ENCODE measurements at places on chromosomes 7 and 10.

DNA sequence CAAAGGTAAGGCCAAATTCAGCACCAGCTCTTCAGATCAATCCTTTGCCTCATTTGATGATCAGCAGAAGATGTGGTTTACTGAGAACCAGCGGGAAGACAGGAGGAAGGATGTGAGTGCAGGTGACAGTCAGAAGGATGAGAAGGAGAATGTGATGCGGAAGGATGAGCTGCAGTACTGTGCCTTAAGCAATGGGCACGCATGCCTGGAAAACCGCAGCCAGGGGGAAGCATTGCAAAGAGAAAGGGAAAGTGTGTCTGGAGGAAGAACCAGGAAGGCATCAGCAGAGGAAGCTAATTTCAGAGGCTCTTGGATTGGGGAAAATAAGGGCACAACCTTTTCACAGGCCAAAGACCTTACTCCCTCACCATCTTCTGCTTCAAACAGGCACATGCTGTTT lies 25.7 kb downstream of the C10orf71 start:
- DNase-seq: no peak

- DNase-seq: no peak
Measured at GRCh38 chr10:88791924-88792323, 10.6 kb upstream of the LIPM start.

GRCh38 chr7:37714606-37715005 lies 31.0 kb downstream of the GPR141 start:
- DNase-seq: no peak

- DNase-seq: peak; percentile 26
Measured at GRCh38 chr10:49053053-49053997, 62.0 kb downstream of the VSTM4 start.

- DNase-seq: no peak
Measured at GRCh38 chr7:124840435-124840834, 74.8 kb upstream of the GPR37 start.

- DNase-seq: no peak
Measured at GRCh38 chr7:2242541-2243429, 759 bp downstream of the NUDT1 start.

GRCh38 chr7:7553386-7553785 lies 13.3 kb upstream of the MIOS start:
- no peak for DNase-seq

DNA sequence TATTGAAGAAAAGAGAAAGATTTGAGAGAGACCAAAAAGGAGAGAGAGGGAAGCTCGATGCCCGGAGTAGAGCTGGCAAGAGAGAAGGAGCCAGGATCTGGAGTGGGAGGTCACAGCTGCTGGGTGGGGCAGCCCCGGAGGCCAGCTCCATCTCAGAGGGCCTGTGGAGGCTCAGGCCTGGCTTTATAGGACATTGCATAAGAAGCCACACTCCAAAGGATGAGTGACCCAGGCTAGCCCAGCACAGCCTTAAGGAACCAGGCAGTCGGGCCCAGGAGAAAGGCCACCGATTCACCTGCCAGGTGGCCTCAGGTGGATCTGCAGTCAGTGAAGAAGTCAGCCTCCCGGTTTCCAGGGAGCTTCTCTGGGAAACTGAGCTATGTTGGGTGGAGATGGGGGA lies 676 bp downstream of the PLAC9 start:
- no peak for DNase-seq

DNA sequence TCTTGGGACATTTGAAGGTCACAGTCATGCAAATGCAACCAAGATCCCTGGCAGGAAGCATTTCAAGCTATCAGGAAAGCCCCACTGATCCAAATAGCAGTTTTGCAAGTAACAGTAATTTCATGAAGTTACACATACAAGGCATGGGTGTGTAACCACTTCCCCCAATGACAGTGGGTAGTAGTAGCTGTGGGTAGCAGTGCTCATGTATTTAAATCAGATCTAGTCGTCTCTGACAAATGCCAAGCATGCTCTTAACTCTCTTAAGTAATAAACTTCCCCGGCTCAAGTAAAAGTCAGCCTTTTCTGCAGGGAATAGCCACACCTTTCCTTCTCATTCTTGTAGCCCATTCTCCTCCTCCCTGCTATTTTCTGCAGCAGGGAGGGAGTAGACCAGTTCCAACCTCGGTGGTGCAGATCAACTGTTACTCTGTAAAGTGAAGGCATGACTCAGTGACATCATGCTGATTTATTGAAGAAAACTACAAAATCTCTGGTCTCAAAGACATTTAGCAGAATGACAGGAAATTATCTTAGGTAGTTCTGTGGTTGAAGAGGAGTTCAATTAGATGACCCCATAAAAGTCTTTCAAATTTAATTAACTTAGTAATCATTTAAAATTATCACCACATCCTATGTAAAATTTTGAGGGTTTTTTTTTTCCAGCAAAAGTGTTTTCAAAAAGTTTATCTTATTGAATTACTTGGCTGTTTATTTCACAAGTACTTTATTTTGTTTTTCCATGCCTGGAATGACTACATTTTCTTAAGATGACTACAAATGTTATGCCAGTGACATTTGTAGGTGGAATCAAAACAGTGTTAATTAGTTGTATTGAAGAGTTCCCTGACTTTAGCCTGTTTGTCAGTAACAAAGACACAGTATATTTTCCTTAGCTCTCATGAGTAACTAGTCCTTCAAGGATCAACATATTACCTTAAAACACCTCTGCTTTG lies 568.3 kb downstream of the INHBA start:
- DNase-seq: no peak

GRCh38 chr10:5654218-5654755 lies 12.1 kb downstream of the ASB13 start:
- no peak for DNase-seq

DNA sequence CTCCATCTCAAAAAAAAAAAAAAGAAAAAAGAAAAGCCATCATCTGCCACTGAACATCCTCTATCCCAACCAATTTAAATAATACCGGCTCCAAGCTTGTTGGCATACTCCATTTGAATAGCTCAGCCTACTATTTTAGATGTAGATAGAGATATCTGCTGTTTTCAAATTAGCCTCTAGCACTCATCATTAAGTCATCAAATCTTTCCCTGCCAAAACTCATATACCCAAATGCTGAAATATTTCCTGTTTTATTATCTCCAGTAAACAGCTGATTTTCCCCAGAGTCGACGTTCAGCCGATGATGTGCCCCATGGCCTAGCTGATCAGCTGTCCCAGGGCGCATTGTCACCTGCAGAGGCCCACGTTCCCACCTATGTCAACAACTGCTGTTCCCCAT lies 34.5 kb upstream of the FRMD4A start:
- no peak for DNase-seq

DNA sequence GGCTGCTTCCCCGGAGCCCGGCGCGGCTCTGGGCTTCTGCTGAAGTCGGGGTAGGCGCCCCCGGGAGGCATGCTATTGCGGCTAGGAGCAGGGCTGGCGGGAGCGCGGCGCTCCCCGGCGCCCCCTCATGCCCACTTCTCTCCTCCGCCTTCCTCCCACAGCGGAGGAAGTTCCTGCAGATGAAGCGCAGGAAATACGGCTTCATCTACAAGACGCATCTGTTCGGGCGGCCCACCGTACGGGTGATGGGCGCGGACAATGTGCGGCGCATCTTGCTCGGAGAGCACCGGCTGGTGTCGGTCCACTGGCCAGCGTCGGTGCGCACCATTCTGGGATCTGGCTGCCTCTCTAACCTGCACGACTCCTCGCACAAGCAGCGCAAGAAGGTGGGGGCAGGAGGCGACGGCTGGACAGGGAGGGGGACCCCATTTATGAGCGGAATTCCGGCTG lies 479 bp downstream of the CYP26A1 start:
- peak; percentile 1 for DNase-seq

DNA sequence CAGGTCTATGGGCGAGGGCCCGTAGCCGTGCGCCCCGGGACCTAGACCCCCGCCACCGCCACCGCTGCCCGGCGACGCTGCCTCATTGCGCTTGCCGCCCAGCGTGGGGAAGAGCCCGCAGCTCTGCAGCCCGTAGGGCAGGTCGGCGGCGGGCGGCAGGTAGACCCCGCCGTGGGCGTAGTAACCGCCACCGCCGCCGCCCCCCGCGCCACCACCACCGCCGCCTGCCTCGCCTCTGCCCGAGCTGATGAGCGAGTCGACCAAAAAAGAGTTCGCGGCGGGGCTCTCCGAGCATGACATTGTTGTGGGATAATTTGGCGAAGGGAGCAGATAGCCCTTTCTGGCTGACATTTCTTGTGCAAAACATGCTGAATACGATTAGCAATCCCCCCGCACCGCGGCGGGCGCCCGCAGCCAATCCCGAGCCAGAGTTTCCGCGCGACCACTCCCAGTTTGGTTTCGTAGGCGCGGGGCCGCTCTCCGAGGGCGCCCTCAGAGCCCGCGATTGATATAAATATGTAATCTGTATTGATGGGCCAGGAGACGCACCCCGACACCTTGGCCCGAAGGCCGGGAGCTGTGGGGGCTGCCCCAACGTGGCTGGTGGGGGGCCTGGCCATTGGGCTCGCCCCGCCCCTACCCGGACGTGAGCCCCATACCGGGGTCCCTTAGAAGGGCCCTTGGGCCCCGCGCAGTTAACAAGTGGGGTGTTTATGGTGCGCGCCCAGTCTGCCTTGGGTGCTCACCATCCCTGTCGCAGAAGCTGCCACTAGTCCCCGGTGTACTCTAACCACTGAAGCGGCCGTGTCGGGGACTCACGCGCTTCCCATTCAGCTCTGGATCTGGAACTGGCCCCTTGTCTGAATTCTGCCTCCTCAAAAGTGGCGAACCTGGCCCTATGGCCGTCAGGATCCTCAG lies at the start of gene HOXA10:
Gene HOXA10 (minus strand): TSS at position 365 of the 918 bp plus-strand sequence. CDS start 14 bp downstream, at position 351.
- DNase-seq: peak; percentile 66
